ENCODE measurements at places on chromosomes 3 and 15.
A peak's percentile ranks its signal among the peaks of the same experiment; 100 is the strongest.

DNA sequence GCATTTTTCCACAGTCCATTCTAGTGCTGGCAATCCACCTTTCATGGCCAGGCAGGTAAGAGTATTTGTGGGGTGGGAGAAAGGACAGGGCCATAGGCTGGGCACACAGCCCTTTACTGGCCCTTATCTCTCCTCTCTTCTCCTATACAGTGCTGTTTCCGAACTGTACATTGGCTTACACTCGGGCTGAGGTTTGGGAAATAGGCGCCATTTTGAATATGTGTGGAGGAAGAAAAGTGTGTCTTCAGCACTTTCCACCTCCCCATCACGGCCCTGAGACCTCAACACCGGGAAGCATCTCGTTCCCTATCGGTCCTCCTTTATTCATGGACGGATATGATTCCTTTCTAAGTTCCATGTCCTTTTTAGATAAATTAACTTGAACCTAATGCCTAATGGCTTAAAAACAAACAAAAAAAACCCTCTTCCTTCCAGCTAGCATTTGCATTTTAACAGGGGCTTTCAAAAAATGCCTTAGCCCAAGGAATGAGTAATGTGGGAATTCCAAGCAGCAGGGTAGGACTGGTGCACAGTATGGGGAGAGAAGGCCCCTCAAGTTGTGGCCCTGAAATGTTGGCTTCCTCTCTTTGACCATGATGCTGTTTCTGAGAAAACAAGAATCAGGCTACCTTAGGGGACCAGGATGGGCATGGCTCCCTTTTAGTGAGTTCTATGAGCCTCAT, 24.5 kb downstream of the CD86 start:
- no peak for DNase-seq

GRCh38 chr15:99911816-99912215, 178.6 kb upstream of the LYSMD4 start:
- no peak for DNase-seq

GRCh38 chr15:77507911-77508310, 87.2 kb downstream of the HMG20A start:
- peak; percentile 57 for DNase-seq

GRCh38 chr15:41653760-41654159, 6.4 kb upstream of the MGA start:
- no peak for DNase-seq

GRCh38 chr3:69051756-69052471, at the start of gene TMF1:
TMF1 (minus strand) TSS chr3:69052333; CDS start chr3:69052086, 247 bp downstream.
- peak; percentile 98 for DNase-seq

DNA sequence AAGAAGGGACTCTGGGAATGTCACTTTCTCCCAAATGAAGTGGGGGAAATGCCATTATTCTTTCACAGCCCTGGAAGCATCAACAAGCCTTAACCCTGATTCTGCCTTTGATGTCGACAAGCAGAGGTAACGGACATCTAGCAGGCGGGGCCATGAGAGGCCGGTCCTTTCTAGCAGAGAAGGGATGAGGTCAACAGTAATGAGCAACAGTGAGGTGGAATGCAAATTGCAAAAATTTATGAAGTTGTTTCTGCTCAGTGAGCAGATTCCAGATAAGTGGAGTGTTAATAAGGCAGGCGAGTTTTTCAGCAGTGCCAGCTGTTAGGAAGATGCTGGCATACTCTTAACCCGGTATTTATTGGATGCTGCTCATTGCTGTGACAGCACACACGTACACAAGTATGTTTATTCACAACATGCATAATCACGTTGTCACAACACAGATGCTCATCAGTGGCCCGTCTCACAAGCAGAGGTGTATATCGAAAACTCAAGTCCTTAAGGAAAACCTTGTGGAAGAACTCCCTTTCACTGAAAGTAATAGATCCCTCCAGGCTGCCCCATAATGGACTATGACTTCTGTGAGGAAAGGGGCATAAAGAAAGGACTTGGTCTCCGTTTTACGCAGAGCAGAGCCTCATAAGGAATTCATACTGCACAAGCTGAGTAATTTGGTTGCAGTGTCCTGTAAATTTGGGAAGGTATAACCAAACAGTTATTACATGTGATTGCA, 329.0 kb downstream of the IGSF11 start:
- DNase-seq = no peak

DNA sequence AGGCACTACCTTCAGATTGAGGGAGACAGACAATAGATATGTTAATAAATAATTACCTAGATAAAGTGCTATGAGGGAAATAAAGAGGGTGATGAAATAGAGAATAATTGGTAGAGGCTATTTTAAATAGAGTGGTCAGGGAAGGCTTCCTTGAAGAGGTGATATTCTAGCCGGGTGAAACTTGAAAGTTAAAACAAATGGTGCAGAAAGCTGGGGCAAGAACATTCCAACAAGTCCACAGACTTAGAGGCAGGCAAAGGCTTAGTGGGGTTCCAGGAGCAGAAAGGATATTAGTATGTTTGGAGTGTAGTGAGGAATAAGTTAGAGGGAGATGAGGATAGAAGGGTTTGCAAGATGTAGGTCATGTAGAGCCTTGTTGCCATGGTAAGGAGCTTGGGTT, 10.1 kb downstream of the HACD3 start:
- no peak for DNase-seq

- DNase-seq = no peak
Observed at GRCh38 chr3:14343338-14344112, 58.9 kb upstream of the SLC6A6 start.

GRCh38 chr3:143001034-143001368, 369 bp upstream of the U2SURP start:
- DNase-seq = no peak

DNA sequence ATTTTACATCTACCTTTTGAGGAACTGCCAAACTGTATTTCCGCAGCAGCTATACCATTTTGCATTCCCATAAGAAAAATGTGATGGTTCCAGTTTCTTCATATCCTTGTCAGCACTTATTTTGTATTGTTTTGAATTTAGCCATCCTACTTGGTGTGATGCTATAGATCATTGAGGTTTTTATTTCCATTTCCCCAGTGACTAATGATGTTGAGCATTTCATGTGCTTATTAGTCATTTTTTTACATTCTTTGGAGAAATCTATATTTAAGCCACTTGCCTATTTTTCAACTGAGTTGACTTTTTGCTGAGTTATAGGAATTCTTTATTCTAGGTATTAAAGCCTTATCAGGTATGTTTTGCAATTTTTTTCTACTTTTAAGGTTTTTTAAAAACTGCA, 347.6 kb upstream of the RARB start:
- DNase-seq = no peak

DNA sequence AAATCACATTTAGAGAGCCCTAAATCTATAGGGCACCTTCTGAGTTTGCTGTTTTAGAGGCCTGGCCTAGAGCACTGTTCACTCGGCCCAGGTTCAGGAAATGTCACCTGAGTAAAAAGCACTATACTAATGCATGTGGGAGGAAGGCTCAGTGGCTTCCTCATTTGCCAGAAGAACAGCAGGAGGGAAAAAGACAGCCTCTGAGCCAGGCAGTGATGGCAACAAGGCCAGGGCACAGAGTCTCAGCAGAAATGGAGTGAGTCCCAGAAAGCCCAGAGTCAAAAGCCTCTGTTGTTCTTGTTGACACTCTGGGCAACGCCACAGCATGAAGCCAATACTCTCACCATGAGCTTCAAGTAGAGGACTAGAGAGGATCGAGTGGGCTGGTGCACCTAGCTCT, 25.9 kb downstream of the LTF start:
- DNase-seq = no peak

DNA sequence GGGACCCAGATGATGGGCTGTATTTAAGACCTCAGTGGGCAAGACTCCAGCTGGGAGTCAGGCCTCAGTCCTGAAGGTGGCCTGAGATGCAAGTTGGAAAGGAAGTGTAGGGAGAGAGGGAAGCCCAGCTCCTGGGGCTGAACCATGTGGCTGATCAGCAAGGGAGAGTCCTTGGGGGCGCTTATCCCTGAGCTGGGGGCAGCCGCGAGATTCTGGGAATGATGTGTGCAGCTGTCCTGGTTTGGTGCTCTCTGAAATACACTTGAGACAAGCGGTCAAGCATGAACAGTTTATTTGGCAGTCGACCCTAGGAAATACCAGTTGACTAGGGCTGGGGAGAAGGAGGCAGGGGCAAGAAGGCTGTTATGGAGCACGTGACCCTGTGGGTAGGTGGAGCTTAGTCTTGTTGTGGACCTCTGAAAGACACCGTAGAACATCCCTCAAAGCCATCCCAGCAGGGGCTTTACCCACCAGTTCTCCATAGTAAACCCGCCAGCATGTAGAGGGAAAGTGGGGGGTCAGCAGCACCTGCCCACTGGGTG, 41.8 kb upstream of the SLC6A11 start:
- no peak for DNase-seq

DNA sequence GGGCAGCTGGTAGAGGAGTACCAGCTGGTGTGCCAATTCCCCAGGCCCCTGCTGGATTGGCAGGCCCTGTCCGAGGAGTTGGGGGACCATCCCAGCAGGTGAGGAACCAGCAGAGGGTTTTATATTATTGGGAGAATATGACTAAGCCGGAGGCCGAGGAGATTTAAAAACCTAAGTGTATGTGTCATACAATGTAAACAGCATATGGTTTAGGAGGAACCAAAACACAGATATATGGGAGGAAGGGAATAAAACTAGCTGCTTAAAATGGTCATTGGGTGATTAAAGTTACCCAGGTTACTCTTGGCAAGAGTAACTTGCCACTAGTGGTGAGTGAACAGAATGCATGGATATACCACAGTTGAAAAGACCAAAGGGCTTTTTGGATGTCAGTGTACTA, 22.1 kb downstream of the SNRPN start:
- DNase-seq = no peak

- DNase-seq = no peak
Observed at GRCh38 chr3:135621184-135621920, 344.2 kb upstream of the PPP2R3A start.

All from right forelimb (tissue), 1 donor.